RPMI8226 (cell line): ENCODE measurements at places on chromosomes 5 and 9.

- DNase-seq = no peak
These were observed 243.0 kb downstream of the ZSWIM6 start for GRCh38 chr5:61575103-61575502.

GRCh38 chr5:141095263-141095641 is 837 bp downstream of the PCDHB2 start:
- DNase-seq = no peak

- DNase-seq = no peak
These were observed 106.6 kb downstream of the FBXW11 start for GRCh38 chr5:171899792-171900191.

DNA sequence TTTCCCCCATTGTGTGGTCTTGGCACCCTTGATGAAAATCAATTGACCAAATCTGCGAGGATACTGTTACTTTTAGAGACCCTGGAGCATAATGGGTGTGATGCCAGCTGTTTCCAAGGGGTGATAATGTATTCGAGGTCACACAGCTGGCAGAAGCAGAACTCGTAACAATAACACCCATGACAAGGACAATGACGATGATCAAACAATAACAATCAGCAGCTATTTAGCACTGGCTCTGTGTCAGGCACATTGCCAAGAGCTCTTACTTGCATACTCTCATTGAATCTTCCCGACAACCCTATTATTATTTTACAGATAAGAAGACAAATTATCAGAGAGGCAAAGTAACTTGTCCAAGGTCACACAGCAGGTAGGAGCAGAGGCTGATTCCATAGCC is 223.7 kb upstream of the MSX2 start:
- DNase-seq = no peak

- DNase-seq = no peak
These were observed 30.2 kb downstream of the AFAP1L1 start for GRCh38 chr5:149301744-149302380.

DNA sequence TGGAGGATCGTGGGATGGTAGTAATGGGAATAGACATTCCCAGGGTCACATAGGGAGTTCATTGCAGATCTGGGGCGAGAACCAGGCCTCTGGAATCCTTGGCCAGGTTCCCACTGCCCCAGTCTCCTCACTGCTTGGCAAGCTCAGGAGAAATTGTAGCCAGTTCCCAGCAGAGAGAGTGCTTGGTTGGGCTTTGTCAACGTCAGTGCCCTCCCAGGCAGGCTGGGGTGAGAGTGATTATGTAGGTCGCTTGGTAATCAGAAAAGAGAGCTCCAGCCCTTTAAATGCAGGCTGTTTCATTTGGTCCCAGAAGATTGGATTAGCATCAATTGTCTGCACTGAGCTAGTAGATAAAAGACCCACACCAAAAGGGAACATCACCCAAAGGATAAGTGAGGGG is 51.8 kb upstream of the GALNT10 start:
- DNase-seq = no peak

GRCh38 chr9:130159057-130159456 is 13.1 kb upstream of the NCS1 start:
- DNase-seq = no peak

- no peak for DNase-seq
These were observed 208.1 kb upstream of the S1PR3 start for GRCh38 chr9:88782931-88783710.

- no peak for DNase-seq
These were observed 17.0 kb downstream of the BTNL8 start for GRCh38 chr5:180915924-180916323.

DNA sequence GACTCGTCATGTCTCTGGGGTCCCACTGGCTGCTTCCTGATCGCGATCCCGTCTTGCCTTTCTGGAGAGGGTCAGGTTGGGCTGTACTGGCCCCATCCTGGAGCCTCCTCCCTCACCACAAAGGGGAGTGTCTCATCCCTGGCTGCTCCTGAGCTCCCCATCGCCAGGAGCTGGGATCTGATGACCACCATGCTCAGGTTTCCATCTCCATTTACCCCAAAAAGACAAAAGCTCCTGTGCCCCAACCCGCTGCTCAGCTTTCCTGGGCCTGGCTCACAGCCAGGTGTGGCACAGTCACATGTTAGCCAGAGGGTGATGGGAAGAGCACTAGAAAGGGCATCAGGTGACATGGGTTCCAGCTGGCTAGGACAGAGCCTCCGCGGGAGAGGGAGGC is 47.3 kb upstream of the CDKN2AIPNL start:
- peak; percentile 34 for DNase-seq

DNA sequence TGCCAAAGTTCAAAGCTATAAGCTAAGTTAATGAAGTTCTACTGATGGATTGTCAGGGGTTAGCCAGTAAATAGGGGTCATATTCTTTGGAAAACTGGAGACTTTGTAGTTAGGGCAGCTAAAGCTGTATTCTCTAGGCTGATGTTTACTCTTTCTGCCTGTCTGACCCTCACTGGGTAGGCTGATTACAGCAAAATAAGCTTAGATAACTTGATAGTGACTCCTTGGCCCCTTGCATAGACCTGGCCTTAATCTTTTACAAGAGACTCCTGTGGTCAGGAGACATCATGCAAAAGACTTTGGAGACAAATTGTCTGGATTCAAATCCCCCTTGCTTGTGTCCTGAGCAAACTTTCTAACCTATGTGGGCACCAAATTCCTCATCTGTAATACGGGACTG is 314.4 kb upstream of the MSX2 start:
- DNase-seq = no peak

DNA sequence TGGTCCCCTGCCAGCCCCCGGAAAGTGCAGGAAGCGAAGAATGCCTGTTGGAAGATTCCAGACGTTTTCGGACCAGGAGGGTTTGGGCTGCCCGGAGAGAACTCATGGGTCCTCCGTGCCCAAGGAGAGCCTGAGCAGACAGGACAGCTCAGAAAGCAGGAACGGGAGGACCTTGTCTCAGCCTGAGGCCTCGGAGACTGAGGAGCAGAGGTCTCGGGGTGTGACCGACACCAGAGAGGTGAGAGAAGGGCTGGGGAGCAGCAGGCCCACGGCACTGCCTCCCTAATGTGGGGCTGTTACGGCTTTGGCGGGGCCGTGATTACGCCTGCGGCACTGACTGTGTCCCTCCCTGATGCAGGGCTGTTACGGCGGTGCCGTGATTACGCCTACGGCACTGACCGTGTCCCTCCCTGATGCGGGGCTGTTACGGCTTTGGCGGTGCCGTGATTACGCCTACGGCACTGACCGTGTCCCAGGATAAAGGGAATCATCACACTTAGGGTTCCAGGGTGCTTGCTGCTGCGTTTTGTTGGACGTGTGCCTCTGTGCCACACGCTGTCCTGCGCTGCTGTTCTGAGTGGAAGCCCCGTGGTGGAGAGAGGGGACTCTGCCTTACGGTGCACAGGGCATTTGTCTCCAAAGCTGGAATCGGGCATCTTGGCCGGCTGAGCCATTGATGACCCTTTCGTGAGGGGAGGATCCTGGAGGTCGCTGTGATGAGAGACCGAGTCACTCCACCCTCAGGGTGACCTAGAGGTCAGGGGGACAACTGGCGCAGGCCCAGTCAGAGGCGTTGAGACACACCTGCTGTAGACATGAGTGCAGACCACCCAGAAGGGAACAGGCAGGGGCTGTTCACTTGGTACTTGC is 25.7 kb downstream of the CEP72 start:
- no peak for DNase-seq

DNA sequence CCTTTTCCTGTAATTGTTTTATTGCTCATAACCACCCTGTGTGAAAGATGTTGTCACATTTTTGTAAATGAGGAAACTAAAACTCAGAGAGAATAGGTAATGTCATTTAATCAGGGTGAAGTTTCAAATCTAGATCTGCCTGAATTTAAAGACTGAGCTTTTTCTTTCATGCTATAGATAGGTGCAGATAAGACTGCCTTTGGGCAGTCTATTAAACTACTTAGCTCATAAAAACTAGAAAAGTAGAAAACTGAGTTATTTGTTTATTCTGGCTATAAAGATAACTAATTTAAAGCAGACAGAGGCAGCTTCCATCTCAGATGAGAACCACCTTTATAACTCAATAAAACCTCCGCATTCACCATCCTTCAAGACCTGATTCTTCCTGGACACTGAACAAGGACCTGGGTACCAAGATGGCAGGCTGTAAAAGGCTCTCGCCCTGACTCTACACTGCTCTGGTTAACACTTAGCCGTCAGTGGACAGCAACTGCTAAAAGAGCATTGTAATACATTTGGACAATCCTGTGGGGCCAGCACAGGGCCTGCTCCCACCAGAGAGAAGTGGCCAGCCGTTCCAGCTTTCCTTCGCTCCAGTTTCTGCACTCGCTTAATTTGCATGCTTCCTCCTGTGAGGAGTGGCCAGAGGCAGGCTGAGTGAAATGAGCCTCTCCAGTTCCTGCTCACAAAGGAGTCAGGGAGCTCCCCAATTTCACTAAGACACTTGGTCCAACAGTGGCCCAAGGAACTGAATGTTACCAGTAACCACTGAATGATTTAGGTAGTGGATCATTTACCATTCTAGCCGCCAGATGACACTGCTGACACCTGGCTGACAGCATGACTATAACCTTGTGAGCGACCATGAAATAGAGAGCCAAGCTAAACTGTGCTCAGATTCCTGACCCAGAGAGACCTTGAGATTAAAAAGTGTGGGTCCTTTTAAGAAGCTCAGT is 566.4 kb downstream of the EFNA5 start:
- peak; percentile 40 for DNase-seq

- no peak for DNase-seq
These were observed 82.6 kb upstream of the SV2C start for GRCh38 chr5:76000582-76000981.

- no peak for DNase-seq
These were observed 105.1 kb downstream of the MAST4 start for GRCh38 chr5:66701244-66701643.

GRCh38 chr5:173895401-173896165 is 7.4 kb downstream of the CPEB4 start:
- DNase-seq = no peak

DNA sequence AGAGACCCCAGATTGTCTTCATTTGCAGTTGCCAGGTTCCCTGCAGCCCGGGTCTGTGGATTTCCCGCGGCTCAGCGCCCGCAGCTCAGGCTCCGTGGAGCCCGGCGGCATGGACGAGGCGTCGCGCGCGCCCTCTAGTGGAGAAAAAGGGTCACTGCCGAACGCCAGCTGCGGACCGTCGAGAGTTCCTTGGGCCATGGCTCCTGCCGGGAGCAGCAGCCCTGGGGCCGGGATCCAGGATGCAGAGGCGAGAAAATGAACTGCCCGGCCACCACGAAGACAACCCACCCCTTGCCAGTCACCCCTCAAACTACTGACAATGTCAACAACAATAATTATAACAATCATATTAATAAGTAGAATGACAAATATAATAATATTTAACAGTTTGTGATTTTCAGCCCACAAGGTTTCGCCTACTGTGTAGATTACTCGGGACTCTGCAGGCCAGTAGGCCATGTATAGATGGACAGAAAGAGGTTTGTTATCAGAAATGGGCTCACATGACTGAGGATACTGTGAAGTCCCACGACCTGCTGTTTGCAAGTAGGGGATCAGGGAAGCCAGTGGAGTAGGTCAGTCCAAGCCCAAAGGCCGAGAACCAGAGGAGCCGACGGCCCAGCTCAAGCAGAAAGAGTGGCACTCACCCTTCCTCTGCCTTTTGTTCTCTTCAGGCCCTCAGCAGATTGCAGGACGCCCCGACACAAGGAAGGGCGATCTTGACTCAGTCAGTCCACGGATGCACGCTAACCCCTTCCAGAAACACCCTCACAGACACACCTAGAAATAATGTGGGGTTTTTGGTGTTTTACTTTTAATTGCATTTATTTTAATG is 43.1 kb downstream of the BOD1 start:
- DNase-seq = peak; percentile 59

GRCh38 chr9:129400001-129400970 is 220.6 kb downstream of the C9orf50 start:
- no peak for DNase-seq
